NCI-H1417 (cell line): ENCODE measurements at places on chromosomes 16 and 17.

DNA sequence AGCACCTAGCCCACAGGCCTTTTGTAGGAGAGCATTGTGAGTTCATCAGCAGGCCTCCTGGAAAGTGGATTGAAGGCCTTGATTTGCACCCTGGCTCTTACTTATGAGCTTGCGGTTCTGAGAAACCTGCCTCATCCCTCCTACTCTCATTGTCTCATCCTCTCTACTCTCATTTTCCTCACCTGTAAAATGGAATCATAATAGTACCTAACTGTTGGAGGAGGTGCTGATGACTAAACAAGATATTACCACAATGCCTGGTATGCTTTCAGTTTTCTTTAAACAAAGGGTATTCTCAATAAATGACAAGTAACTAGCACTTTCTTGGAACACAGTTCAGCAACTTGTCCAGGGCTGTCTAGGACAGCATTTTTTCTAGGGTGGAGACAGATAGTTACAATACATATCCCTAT is 243.1 kb upstream of the MAF start:
- DNase-seq = no peak

DNA sequence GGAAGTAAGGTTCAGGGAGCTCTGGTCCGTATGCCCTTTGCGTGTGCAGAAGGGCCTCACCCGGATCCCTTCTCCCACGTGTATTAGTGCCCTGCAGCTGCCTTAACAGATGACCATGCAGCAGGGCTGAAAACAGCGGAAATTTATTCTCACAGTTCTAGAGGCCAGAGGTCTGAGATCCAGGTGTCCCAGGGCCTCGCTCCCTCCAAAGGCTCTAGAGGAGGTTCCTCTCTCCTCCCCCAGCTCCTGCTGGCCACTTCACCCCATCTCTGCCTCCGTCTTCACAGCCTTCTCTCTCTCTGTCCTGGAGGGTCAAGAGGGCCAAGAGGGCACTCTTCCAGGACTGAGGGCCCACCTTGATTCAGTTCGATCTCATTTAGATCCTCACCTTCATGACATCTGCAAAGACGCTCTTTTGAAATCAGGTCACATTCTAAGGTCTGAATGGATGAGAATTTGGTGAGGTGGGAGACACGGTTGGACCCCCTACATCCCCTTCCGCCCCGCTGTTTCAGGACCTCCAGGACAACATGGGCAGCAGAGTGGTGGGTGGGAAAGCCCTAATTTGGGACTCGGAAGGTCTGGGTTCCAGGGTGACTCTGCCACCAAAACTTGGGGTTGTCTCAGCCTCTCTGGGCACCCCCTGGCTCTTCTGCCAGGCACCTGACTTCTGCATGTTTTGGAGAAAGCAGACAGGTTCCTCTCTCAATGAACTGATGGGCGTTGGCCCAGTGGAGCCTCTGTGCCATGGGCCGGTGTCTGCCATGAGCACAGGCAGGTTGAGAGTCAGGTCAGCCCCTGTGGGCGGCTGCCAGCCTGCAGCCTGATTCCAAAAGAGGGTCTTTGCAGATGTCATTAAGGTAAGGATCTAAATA is 361.2 kb downstream of the SEC14L1 start:
- no peak for DNase-seq

DNA sequence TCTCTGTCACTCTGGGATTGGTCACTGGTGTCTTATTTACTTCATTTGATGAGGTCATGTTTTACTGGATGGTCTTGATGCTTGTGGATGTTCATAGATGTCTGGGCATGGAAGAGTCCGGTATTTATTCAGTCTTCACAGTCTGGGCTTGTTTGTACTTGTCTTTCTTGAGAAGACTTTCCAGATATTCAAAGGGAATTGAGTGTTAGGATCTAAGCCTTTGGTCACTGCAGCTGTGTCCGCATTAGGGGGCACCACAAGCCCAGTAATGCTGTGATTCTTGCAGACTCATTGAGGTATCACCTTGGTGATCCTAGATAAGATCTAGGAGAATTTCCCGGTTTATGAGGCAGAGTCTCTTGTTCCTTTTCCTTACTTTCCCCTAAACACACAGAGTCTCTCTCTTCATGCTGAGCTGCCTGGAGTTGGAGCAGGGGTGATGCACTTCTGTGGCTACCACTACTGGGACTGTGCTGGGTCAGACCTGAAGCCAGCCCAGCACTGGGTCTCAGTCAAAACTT is 214.7 kb downstream of the SPECC1 start:
- DNase-seq = no peak

DNA sequence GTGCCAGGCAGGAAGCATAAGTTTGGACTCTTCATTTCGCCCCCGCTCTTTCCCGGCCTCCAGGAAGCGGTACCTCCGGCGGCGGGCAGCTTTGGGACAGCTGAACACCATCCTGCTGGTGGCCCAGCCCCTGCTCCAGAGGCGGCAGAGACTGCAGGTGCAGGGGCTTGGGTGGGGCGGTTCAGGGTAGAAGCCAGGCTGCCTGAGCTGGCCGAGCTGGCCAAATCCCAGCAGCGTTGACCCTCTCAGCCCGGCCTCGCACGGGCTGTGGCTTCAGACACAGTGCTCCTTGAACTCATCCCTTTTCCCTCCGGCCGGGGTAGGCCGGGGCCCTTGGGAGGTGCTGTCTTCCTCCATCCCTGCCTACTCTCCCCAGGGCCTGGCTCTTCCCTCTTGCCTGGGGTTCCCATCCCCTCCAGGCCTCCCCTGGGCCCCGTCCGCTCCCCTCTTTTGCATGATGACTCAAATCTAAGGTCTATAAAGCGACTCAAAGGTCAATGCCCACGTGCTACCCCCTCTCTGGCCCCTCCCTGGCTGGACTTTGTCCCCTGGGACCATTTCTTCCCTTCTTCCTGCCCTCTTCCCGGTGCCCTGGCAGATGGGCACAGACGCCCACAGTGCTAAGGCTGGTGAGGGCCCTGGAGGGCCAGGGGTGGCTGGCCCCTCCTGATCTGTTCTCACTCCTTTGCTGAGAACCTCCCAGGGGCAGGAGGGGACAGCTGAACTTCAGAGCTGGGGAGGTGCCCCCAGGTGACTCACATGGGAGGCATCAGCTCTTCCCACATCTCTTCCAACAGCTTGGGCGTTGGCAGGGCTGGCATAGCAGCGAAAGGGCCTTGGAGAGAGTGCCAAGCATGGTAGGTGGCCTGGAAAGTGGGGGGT is 22.7 kb downstream of the MYO15B start:
- DNase-seq = no peak

DNA sequence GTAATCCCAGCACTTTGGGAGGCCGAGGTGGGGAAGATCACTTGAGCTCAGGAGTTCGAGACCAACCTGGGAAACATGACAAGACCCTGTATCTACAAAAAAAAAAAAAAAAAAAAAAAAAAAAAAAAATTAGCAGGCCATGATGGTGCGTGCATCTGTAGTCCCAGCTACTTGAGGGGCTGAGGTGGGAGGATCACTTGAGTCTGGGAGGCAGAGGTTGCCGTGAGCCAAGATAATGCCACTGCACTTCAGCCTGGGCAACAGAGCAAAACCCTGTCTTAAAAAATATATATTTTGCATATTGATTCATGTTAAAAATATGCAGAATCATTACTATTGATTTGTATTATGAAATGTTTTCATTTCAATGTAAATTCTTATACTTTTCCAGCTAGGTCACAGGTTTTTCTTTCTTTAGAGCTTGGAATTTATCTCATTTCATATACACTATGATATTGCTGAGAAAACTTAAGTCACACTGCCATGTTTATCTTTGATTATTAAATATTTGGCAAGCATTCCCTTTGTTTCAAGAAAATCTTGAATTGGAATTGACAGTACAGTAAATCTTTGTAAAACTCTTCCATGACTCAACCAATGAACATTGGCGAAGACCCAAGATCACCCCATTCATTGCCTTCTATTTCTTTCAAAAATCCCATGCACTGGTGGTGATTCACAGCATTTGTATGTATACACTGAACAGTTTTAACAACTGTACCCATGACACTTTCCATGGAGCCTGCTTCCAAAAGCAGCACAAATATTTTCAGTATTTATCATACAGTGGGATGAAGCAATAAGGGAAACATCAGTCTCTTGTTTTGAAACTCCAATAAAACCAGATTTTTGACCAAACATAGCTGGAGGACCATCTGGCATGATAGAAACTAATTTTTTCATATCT is 83.5 kb upstream of the TNRC6A start:
- DNase-seq = no peak

GRCh38 chr16:19382887-19383816 is 34.5 kb upstream of the TMC5 start:
- DNase-seq = peak; percentile 69

DNA sequence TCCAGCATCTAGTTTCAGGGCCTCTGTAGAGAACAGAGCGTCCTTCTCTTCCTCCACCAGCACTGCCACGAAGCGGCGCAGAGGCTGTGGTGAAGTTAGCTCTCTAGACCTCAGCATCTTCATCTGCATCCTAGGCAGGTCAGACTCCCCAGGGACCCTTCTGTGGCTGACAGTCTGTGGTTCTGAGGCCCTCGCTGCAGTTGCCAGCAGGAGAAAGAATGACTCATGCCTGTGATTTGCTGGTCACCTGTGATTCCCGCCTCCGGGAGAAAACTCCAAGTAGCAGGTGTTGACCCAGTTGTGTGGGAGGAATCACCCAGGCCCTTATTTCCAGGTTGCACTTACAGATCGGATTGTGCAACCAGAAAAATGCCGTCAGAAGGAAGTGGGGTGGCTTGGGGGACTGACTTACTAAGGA is 117.3 kb upstream of the CACNG5 start:
- peak; percentile 13 for DNase-seq

- peak; percentile 7 for DNase-seq
These were observed 46.4 kb upstream of the CDH13 start for GRCh38 chr16:82580298-82580890.

DNA sequence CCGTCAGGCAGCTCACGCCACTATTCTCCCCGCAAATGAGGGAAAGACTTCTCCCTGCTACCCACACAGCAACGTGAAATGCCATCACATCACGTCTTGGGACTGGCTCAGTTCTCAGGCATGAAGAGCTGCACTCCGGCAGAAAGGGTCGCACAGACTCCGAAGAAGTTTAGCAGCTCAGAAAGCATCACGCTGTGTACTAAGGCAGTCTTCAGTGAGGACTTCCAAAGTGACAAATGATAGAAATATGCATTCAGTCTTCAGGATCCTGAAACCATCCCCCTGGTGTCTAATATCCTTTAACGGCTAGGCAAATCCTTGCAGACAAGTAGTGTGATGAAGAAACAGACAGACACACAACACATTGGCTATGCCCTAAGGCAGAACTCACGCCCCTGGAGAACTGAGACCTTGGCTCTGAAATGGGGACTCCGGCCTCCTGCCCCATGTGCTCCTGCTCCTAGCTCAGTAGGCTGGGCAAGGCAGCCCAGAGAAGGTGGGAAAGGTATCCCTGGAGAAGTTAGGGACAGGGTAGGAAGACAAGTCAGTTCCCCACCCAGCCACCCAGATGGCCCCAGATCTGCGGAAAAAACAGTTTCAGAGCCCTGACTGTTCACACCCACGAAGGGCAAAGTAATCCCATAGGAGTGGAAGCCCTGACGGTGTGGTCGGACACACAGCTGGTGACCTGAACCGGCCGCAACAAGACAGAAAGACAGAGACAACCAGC is 1.6 kb downstream of the XYLT1 start:
- peak; percentile 31 for DNase-seq

DNA sequence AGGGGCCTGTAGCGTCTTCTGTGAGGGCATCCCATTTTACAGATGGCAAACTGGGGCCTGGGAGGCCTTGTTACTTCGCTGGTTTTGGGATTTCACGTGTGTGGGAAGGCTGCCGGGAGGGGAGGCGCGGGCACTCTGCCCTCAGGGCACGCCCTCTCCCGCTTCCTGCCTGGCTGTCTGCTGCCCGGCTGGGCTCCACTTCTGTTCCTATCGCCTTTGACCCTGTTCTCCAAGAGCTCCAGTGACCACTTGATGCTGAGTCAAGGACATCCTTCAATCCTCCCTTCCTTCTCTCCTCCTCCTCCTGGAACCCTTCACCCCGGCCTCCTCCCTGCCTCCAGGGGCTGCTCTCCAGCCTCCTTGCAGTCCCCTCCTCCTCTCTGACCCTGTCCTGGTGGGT is 16.0 kb downstream of the SPNS3 start:
- DNase-seq = no peak

DNA sequence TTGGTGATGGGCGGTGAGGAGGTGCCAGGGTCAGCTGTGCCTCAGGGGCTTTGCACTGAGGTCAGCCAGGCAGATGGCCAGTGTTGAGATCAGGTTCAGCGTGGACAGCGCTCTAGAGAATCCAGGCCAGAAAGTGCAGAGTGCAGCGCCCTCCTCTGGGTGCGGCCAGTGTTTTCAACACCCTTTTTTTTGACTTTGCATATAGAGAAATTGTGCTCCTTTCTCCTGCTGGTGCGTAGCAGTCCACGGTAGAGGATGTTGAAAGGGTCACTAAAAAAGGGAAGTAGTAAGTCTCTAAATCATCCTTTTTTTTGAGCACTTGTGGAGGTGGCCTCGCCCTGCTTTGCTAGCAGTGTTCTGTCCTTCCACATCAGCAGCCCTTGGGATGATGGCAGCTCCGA is 53.9 kb downstream of the BANP start:
- no peak for DNase-seq

- DNase-seq = peak; percentile 18
These were observed 9.6 kb upstream of the MTSS2 start for GRCh38 chr16:70695331-70696070.

DNA sequence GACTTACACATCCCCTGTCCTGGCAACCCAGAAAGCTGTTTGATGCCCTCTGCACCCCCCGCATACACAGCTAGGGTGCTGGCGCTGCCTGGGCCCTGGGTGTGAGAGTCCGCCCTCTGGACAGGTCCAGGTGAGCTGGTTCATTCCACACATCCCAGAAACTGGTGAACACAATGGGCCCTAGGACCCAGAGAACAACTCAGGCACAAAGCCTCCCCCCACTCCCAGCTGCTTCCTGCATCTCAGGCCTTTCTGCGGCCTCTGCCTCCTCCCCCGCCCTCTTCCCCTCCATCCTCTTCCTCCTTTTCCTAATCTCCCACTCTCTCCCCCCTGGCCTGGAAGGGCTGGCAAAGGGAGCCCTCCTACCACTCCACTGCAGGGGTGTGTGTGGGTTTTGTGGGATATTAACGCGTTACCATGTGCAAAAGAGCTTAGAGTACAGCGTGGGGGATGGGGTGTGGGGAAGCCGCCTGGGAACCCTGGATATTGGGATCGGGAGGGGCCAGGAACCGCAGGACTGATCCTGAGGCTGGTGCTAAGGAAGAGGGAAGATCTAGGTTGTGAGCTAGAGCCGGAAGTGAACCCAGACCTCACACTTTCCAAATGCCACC is 1.6 kb upstream of the PPP1R9B start:
- peak; percentile 77 for DNase-seq

DNA sequence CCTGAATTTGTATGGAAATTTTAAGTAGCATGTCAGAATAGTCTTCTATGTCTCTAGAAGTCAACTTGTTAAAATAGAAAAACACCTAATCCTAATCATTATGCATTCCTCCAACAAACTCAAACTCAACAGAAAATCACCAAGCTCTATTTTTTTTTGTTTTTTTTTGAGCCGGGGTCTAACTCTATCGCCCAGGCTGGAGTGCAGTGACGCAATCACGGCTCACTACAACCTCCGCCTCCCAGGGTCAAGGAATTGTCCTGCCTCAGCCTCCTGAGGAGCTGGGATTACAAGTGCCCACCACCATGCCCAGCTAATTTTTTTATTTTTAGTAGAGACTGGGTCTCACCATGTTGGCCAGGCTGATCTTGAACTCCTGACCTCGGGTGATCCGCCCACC is 9.8 kb downstream of the TMEM231 start:
- no peak for DNase-seq

- DNase-seq = no peak
These were observed 252.1 kb downstream of the PHKB start for GRCh38 chr16:47713225-47713595.

- no peak for DNase-seq
These were observed 434.6 kb upstream of the MON1B start for GRCh38 chr16:76756423-76756822.
